ENCODE measurements at places on chromosomes 6 and 20.

DNA sequence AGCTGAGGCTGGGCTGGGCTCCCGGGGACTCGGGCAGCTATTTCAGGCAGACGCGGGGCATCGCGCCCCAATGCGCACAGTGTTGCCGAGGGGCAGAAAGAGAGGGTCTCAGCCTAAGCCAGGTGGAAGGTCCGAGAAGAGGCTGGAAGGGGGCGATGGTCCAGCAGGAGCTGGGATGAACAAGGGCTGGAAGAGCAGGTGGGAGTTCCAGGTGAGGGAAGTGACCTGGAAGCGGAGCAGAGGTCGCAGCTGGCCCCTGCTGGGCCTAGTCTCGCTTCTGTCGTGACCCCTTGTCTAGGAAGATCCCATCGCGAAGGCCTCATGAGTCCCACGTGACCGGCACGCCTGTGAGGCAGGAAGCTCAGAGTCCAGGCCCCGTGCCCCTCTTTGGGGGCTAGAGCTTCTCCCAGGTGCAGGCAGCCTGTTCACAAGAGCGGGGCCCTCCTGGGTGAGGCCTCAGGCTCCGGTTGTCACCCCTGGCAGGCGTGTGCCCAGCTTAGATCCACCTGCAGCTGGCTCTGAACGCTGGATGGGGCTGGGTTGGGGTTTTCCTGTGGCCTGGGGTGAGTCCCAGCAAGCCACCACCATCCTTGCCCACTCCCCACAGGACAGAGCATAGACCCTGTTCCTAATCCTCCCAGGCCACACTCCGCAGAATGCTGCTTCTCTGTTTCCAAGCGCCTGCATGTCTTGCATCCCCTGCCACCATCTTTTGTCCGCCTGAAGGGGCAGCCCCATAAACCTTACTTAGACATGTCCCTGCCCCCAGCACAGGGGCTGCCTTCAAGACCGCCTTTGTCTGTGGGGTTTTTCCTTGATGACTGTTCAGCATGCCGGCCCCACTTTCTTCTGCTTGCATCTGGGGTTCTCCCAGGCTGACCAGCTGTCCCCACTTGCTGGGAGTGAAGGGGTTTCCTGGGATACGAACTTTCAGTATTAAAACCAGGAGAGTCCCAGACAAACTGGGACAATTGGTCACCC, 15.1 kb downstream of the SLC22A3 start:
- no peak for DNase-seq

- DNase-seq: no peak
Measured at GRCh38 chr20:57003012-57003411, 263.4 kb downstream of the BMP7 start.

DNA sequence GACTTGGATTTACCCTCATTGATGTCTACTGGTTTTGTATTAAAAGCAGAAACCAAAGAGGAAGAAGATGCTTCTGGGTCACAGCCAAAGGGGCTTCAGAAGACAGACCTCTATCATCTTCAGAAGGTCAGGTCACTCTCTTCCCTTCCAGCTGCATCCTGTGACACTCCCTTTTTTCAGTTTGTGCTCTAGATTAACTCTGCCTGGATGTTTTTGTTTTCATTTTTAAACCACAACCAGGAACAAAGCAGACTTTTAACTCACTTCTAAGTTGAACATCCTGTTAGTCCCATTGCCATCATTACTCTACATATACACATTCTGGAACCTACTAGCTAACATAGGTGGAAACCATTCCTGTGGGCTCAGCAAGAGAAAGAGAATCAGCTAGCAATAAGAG, 45.2 kb downstream of the AKIRIN2 start:
- DNase-seq: no peak

DNA sequence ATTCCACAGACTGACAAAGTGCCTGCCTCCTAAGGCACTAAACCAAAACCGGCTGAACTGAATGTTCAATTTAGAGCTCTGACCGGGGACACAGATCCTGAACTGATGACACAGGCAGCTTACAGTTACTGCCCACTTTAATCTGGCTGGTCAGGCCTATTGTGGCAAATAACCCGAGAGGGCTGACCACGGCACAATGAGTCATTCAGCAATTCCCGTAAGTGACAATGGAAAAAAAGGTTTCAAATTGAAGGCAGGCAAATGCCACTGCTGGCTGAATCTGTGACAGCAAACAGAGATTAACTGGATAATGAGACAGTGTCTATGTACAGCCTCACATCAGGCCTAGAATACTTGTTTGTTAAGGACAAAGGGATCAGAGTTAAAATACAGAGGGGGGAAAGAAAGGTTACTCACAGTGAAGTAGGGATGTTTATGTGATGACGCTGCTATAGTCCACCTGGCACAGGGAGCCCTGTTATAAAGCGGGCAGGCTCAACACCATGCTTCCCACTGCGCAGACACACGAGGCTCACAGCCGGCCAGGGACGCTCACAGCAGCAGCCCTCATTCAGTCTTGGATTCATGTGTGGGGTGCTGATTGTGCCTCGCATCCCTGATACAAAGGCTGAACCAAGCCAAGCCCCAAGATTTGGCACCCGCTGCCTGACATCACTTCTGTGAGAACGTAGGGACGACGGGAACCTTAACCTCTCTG, 54.4 kb downstream of the RTN4IP1 start:
- peak; percentile 49 for DNase-seq

DNA sequence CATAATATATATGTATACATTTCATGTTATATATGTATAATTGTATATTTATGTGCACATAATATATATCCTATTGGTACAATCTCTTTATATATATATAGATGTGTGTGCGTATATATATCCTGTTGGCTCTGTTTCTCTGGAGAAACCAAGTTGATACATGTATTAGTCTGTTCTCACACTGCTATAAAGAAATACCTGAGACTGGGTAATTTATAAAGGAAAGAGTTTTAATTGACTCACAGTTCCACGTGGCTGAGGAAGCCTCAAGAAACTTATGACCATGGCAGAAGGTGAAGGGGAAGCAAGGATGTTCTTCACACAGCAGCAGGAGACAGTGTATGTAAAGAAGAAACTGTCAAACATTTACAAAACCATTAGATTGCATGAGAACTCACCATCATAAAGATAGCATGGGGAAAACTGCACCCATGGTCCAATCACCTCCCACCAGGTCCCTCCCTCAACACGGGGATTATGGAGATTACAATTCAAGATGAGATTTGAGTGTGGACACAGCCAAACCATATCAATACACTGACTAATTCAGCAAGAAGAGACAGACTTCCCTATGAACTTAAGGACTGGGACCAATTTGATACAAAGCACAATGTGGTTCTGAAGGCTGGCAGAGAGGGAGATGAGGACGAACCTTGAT, 14.0 kb downstream of the CST3 start:
- DNase-seq: no peak

GRCh38 chr20:33081411-33082154, 2.1 kb downstream of the BPIFB4 start:
- DNase-seq: no peak

DNA sequence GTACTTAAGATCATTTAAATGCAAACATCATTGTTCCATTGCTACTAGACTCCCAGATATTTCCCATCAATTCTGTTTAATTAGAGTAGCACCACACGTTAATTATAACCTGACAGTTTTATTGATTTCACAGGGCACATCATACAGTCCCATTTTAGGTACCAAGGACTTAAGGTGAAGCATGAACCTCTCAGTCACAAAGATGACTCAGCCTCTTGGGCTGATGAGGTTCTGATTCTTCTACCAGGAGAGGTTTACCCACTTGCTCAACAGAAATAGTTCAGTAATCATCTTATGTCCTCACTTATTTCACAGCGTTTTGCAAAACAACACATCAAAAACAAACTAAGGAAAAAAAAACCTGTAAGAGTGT, 98.5 kb downstream of the HIVEP2 start:
- no peak for DNase-seq

DNA sequence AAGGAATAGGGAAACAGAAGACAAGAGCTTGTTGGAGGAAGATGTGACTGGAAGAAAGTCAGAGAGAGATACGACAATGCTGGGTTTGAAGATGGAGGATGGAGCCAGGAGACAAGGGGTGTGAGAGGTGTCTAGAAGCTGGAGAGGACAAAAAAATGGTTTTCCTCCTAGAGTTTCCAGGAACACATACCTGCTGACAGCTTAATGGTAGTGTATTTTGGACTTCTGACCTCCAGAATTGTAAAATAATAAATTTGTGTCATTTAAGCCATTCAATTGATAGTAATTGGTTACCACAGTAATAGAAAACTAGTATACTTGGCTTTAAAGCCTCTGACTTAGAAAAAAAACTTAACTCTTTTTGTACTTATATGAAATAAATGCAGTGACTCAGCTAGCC, 3.6 kb downstream of the AIG1 start:
- no peak for DNase-seq

- no peak for DNase-seq
Measured at GRCh38 chr20:42553374-42553773, 636.3 kb downstream of the PTPRT start.

GRCh38 chr20:4435671-4436455, 285.8 kb upstream of the PRND start:
- no peak for DNase-seq

DNA sequence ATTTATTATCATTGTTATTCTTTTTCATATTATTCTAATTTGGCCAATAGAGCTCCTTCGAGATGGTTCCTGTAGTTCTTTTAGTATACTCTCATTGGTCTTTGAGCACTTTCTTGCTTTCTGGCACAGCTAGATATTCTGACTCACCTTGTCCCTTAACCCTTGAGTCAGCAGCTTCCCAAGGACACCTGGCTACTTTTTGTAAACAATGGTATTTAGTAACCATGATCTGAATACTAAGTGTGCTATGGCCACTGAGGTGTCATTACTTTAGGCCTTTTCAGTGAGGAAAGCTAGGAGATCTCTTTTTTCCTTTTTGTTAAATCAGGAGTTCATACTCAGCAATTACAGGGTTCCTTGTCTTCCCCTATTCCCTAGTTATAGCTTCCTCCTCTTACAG, 126.5 kb upstream of the CITED2 start:
- DNase-seq: no peak

DNA sequence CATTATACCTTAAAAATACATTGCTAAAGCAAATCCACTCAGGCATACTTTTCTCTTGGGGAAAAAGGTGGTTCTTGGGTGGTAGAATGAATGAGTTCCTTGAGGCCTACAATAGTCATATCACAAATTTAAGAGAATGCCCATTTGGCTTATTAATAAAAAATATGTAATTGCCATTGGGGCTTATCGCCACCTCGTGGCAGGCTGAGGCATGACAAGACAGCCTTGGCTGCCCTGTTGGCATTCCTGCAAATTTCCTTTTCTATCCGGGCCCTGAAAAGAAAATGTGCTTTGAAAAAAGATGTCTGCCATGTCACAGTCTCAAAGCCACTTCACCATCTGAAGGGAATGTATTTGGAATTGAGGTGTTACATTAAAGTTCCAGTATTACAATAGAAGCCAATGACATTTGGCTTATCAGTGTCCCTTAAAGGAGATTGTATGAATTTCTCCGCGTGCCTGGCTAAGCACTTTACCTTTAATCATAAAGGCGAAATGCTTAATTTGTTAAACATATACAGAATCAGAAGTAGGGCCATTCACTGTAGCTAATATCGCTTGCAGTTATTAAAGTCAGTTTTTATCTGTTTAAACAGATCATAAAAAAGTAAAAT, 188.3 kb upstream of the ZFP64 start:
- DNase-seq: no peak

DNA sequence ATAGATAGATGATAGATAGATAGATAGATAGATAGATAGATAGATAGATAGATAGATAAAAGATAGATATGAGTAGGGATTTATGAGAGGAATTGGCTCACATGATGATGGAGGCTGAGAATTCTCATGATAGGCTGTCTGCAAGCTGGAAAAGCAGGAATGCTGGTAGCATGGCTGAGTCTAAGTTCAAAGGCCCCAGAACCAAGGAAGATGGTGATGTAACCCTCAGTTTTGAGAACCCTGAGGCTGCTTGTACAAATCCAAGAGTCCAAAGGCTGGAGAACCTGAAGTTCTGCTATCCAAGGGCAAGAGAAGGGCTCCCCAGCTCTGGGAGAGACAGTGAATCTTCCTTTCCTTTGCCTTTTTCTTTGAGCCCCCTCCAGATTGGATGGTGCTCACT, 210.8 kb downstream of the RFPL4B start:
- no peak for DNase-seq
